HCEC 1CT (cell line): ENCODE measurements at places on chromosomes 3 and 15.

DNA sequence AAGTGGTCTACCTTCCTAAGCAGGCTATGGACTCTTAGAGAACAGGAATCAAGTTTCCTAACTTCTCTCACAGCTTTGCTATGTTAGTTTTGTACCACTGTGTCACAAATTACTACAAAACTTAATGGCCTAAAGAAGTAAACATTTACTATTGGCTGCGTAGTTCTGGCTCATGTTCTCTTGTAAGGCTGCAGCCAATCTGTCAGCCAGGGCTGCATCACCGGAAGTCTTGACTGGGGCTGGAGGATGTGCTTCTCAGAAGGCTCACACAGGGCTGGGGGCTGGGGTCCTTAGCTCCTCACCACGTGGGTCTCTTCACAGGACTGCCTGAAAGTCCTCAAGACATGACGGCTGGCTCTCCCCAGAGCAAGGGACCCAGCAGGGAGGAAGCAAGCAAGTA lies 15.5 kb downstream of the STIMATE start:
- DNase-seq: no peak

DNA sequence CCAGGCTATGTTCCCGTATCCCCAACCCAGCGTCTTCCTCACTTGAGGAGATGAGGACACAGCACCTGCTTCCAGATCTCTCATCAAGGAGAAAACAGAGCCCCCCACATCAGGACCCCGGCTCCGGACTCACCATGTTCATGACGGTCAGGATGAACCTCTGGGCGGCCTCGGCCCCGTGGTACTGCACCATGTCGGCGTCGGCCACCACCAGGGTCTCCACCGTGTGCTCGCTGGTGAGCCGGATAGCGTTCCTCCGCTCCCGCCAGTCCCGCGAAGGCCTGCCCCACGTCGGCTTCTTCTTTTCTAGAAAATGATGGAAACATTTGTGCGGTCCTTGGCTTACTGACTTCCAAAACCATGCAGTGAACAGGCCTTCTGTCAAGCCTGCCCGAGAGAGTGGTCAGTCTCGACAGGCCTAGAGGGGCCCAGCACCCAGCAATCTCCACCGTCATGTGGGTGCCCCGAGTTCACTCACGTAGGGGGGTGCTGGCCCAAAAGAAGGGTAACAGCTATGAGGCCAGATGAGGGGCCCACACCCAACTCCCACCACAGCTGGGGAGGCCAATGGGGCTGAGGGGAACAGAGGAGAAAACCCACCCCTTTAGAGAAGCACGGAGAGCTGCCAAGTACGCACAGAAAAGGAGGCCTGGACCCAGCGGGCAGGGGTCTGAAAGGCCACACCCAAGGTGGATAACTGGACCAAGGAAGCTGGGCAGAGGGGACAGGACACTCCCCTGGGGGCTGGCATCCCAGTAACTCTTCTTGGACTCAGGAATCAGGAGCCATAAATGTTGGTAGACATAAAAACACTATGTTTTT lies 60.5 kb downstream of the ADAMTS17 start:
- DNase-seq: no peak

- DNase-seq: no peak
Observed at GRCh38 chr15:77454265-77454664, 33.6 kb downstream of the HMG20A start.

DNA sequence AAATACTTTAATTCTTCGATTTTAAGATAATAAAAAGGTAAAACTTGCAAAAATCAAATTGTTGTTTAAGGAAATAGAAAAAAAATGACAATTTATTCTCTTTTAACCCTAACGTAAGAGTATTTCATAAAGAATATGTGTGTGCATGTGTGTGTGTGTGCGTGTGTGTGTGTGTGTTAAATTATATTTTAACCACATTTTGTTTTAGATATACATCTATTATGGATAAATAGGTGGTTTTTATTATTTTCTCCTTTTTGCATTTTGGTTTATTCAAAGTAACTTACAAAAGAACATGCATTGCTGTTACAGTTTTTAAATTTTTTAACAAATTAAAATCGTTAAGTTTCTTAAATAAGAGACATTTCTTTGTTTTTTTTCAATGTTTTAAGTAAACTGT lies 414.4 kb downstream of the NAALADL2 start:
- no peak for DNase-seq

DNA sequence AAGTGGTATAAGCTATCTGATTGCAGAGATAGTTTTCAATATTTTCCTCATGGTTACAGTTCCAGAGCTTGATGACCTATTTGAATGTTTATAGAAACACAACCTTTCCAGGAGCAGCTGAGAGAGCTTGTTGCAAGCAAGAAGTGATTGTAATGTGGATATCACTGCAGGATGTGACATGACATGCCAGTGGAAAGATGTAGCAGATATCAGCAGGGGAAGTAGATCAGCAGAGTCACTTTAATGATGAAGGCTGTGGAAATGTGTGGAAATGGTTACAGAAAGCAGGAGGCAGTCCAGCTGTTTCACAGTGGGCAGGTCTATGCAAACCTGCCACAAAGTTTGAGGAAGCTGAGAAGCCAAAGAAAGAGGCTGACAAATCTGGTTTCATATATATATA lies 21.0 kb downstream of the TMEM158 start:
- peak; percentile 51 for DNase-seq

GRCh38 chr3:57078635-57079473 lies 18.4 kb downstream of the SPATA12 start:
- no peak for DNase-seq

- DNase-seq: no peak
Observed at GRCh38 chr15:40247406-40247971, 8.6 kb downstream of the PAK6 start.

DNA sequence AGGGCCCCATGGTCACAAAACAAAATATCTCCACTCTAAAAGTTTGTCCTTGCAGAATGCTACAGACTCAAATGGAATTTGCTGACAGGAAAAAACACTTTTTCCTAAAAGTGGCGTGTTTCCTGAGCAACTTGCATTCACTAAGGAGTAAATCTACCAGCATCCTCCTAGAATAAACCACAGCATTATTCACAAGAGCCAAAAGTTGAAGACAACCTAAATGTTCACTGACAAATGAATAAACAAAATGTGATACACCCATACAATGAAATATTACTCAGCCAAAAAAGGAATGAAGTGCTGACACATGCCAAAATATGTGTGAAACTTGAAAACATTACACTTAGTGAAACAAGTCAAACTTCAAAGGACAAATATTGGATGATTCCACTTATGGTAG lies 28.9 kb downstream of the ITGB5 start:
- peak; percentile 84 for DNase-seq

DNA sequence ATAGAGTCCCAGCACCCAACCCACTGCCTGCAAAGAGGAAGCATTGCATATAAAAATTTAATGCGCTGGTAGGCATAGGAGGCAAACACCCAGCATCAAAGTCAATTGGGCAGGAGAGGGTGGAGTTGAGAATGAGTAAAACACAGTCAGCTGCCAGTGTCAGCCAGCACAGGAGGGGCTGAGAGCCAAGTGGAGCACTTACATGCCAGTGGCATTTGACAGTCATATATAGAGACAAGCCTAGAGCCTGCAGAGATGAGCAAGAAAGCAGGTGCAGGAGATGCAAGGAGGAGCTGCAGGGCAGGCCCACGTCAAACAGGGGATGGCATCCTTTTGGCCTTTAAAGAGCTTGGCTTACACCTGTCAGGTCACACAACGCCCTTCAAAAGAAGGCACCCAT lies 27.6 kb upstream of the ZFAND6 start:
- DNase-seq: no peak

- peak; percentile 33 for DNase-seq
Observed at GRCh38 chr3:105527949-105528348, 161.2 kb downstream of the ALCAM start.

DNA sequence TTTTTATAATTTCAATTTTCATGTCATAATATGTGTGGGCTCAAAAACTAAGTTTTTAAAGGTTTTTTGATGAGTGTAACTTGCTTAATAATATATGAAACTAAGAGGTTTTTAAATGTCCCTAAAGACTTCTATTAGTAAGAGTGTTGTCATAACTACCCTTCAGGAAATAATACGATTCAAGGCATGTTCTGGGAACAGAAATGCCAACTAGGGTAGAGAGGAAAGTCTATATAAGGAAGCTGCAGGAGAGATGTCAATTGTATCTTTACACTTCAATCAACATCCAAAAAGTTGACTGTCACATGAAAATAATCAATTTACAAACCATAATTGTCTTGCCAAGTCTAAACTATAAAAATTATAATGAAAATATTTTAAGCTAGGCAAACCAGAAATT lies 76.3 kb downstream of the SMARCC1 start:
- no peak for DNase-seq

DNA sequence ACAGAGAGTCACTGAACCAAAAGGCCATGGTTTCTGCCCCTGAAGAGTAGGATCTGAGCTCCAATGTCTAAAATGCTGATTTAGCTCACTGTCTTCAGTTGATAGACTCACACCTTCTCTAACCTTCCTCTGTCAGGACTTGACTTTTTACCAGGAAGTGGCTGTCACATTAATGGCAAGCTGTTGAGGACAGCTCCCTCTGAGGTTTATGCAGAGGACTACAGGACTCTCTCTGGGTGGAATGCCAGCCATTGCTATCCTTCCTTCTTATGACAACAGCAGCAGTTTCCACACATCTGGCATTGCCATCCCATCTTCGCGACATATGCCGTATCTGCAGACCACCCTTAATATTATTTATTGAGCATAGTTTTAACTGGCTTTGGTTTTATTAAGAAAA lies 103.8 kb upstream of the PRICKLE2 start:
- peak; percentile 13 for DNase-seq

- peak; percentile 20 for DNase-seq
Observed at GRCh38 chr3:141663993-141664392, 74.1 kb upstream of the RNF7 start.

- DNase-seq: no peak
Observed at GRCh38 chr15:35320158-35320780, 225.7 kb downstream of the DPH6 start.

DNA sequence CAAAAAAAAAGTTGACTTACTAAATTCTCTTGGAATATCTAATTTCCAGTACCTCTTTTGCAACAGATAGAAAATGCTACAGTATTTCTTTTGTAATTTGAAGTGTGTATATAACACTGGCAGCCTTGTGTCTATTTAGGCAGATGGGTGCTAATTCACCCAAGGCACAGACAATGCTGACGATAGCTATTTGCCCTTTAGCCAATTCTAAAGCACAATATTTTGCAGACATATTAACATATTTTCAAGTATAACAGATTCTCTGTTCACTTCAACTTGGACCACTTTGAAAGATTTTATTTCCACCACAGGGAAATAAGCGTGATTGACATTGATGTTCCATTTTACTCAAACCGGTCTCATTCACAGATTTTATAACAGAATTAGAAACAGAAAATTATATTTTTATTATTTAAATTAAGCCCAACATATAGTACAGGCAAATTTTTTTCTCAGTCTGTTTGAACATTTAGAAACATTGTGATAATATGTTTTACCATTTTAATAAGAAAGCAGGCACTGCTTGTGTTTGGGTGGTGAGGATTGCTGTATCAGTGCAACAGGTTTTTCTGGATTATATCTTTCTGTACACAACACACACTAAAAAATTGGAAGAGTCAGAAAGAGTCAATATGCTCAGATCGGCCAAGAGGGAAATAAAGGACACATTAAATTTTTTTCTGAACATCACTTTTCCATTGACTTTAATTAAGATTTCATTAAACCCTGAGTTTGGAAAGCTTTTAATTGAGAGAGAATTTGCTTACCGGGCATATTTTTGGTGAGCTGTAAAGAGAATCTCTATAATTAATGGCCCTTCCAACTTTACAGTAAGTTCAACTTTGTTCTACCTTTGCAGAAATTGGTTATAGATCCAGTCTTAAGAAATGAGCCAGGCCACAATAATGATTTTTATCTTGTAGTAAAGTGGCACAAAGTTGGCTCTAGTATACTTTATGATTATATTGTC lies 327.3 kb upstream of the NR2F2 start:
- DNase-seq: no peak

- DNase-seq: peak; percentile 12
Observed at GRCh38 chr15:63188247-63188925, 1.0 kb upstream of the RAB8B start.

DNA sequence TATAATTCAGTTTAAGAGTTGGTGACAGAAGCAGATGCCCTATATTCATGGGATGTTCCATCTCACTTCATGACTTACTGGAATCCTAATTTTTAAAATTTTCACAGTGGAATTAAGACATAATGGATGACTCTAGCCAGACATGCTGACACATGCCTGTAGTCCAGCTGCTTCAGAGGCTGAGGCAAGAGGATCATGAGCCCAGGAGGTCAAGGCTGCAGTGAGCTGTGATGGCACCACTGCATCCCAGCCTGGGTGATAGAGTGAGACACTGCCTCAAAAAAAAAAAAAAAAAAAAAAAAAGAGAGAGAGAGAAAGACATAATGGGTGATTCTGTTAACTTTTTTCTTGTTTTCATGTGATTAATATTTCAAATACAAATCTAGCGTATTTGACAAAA lies 123.6 kb downstream of the KLHL25 start:
- no peak for DNase-seq

DNA sequence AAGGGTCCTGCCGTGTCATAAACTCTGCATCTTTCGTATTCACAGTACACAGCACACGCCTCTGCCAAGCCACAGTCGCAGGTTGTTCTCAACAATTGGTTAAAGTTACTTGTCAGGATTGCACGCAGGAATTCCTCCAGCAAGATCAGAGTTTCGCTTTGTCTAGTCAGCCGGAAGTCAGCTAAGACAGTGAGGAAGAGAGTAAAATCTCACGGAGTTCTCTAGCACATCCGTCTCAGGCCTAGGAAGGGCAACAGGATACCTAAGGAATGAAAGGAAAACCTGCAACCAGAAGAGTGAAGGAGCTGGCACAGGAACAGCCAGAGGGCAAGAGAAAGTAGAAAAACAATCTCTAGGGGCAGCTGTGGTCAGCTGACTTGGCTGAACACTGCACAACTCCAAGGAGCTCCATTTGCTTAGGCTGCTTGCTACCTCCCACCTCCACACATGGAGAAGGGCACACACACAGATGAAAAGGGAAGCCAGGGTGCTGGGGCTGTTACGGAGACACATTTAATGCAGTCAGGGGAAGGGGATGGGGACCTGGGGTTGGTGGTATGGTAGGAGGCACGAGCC lies 23.7 kb downstream of the RORA start:
- no peak for DNase-seq

DNA sequence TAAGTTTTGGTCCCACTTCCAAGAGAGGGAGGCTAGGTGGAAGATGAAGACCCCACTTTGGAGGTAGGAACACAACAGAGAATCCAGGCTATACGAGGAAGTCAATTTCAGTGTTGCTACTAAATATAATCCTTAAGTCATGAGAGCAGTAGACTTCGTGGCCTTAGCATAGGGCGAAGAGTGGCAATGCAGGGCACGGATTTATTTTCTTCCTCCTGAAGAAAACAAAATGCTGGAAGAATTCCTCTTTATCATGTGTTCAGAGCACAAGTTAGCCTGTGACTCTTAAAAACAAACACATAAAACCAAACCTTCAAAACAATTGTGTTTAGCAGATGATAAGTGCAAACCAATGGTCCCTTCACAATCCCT lies 19.4 kb downstream of the BCL2L10 start:
- no peak for DNase-seq
